Dorsolateral prefrontal cortex (tissue), 122 donors: ENCODE measurements at places on chromosomes 4 and X. TPM values are rescaled to one million over a fixed set of nuclear protein-coding genes. Genes with fewer than 3 reads are reported as not detected.

Gene CSN1S1
- total RNA-seq, result not detected

Gene GPR143
- total RNA-seq, result 8.4 TPM

Gene DUX4
- total RNA-seq, result not detected

Gene EVC
- total RNA-seq, result 7.3 TPM

Gene PDHA1
- 234 TPM for total RNA-seq

Gene HEPH
- 30.1 TPM for total RNA-seq

Gene ENAM
- total RNA-seq, result 0.31 TPM

Gene TNIP3
- total RNA-seq, result 1.1 TPM

Gene ANXA10
- not detected for total RNA-seq

Gene GC
- not detected for total RNA-seq

Gene BMX
- 0.22 TPM for total RNA-seq
